NCI-H2107 (cell line): ENCODE measurements at places on chromosomes 1 and 21.

- DNase-seq = no peak
Measured at GRCh38 chr1:167499664-167500101, 18.6 kb downstream of the CD247 start.

DNA sequence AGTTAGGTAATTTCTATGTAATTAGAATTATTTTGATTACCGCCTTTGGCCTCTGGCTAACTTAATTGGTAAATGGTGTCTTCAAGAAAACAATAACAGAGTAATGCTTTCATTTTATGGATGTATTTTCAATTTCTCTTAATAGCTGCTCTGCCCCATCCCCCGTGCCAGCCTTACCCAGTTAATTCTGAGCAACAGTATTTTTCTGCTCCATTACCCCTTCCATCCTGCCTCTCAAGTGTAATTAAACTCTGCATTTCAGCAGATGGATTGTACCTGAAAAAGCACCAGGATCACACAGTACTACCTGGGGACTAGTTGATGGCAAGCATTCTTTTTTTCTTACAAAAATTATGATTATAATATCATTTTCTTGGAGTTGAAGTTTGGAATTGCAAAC, 104.2 kb downstream of the KIAA0319L start:
- no peak for DNase-seq

GRCh38 chr1:145886390-145886789, 724 bp upstream of the ANKRD35 start:
- DNase-seq = no peak

GRCh38 chr1:153342178-153342577, 6.5 kb downstream of the PGLYRP4 start:
- DNase-seq = no peak

- no peak for DNase-seq
Measured at GRCh38 chr1:219445864-219446263, 167.0 kb downstream of the ZC3H11B start.

GRCh38 chr1:235470741-235471439, 33.4 kb downstream of the B3GALNT2 start:
- DNase-seq = no peak
